ENCODE measurements at places on chromosomes 13 and 19. TPM values are rescaled to one million over a fixed set of nuclear protein-coding genes. Genes with fewer than 3 reads are reported as not detected.

DNA sequence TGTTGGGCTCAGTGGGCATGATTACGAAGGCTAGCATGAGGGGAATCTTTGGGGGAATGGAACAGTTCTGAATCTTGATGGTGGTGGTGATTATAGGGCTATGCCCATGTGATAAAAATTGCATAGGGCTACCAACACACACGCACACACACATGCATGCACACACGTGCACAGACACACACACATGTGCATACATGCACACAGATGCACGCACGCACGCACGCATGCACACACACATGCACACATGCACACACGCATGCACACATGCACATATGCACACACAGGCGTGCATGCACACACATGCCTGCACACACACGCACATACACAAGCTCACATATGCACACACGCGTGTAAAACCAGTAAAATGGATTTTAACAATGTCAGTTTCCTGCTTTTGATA, 85.9 kb downstream of the MUC16 start:
- DNase-seq, result no peak

EDNRB gene
- polyA plus RNA-seq, result 94.7 TPM

- DNase-seq, result no peak
Observed at GRCh38 chr13:44305286-44305685, 68.3 kb upstream of the SERP2 start.

ARRDC2 gene
- 4.4 TPM for polyA plus RNA-seq

GRCh38 chr13:52788011-52788410, 48.4 kb upstream of the CNMD start:
- no peak for DNase-seq

DNA sequence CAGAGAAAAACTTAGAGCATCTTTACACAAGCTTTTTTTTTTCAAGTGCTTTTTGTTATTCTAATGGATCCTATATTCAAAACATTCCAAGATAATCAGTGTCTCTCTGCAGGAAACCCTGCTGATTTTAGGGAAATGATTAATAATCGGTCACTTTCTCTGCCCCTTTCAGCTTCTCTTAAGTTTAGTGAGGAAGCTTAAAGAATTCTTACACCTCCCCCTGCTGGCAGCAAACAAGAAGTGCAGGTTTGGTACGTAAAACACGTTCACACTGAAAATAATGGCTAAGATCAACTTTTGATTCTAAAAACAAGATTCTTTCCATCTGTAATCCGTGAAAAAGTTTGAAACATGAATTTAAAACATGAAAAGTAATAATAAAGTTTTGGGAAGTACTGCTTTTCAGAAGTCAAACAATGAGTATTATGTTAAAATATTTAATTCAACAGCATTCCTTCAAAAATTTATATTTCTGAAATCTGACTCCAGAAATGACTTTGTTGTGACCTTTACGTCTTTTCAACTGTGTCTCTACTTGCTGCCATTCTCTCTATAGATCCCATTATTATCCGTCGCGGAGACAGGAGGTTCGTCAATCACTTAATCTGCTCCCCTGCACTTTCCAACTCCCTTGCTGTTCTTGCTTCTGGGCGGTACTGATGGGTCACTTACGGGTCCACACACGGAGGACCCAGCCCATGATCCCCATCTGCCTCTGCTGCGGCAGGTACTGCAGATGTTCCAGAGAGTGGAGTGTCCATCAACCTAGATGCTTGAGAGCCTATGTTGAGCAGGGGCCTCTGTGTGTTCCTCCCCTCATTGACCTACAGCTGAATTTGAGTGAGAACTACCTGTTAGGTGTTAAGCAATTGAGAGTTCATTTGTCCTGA, 203.1 kb upstream of the EDNRB start:
- peak; percentile 42 for DNase-seq

LRP3 gene
- polyA plus RNA-seq, result 19.9 TPM

DNA sequence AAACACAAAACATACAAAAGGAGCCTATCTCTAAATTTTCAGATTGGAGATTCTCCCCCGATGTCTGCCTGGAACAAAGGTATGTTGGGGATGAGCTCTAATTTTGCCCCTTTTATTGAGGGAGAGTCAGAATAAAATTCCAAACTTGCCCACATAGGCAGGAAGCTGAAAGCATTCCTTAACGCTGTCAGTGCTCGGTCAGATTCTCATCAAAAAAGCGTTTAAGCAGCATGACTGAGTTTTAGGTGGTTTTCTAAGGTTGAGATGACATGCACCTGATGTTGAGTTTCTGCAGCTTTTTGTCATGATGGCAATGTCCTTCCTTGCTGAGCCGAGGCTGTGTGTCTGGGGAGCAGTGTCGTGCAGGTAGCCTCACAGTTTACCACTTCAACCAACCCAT, 48.4 kb upstream of the MEDAG start:
- DNase-seq, result no peak

- no peak for DNase-seq
Observed at GRCh38 chr19:14114854-14115253, 2.7 kb downstream of the PRKACA start.

- no peak for DNase-seq
Observed at GRCh38 chr19:42122691-42123607, 9.3 kb downstream of the POU2F2 start.

DNA sequence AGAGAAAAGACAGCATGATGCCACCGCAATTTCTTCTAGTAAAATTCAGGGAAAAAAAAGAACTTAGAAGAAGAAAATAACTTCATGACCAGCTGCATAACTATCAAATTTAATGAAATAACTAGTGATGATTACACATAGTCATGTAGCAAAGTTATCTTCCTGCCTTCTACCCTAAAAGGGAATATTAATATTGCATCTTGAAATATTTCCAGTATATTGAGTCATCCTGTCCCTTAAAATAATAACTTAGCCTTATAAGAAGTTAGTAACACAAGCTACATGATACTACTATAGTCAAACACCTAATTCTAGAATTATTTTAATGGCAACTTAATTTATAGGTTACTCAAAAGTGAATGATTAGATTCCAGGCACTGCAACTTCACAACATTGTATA, 289.2 kb downstream of the KLF12 start:
- DNase-seq, result no peak

DNA sequence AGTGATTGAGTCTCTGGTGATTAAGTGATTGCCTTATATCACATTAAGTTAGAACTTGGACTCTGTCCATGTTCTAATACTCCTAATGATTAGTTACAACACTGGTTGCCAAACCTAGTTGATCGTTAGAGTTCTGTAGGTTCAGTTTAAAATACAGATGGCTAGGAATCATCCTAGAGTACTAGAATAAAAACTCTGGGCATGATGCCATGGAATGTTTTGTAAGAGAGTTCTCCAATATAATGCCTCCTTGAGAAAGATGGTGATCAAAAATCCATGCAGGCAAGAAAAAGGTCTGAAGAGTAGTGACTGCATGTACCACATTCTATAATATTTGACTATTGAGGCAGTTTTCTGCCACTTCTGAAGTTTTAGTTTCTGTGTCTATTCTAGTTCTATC, 176.3 kb downstream of the GPC5 start:
- DNase-seq, result no peak

GRCh38 chr19:14377883-14378328, 3.3 kb upstream of the ADGRE5 start:
- DNase-seq, result no peak

- DNase-seq, result no peak
Observed at GRCh38 chr13:99766641-99767045, 204.9 kb downstream of the ZIC5 start.

ZNF580 gene
- polyA plus RNA-seq, result 45.6 TPM
